CD8-positive, alpha-beta memory T cell (primary cell): ENCODE measurements at places on chromosomes 7 and 10. TPM values are rescaled to one million over a fixed set of nuclear protein-coding genes. Genes with fewer than 3 reads are reported as not detected.

Gene VPS37D
- total RNA-seq, result 0.18 TPM

- no peak for DNase-seq
Measured at GRCh38 chr7:53191836-53192443, 156.5 kb downstream of the POM121L12 start.

- no peak for DNase-seq
Measured at GRCh38 chr7:92244808-92245486, 767 bp downstream of the KRIT1 start.

GRCh38 chr10:92729886-92730285 lies 40.1 kb downstream of the HHEX start:
- DNase-seq, result no peak

DNA sequence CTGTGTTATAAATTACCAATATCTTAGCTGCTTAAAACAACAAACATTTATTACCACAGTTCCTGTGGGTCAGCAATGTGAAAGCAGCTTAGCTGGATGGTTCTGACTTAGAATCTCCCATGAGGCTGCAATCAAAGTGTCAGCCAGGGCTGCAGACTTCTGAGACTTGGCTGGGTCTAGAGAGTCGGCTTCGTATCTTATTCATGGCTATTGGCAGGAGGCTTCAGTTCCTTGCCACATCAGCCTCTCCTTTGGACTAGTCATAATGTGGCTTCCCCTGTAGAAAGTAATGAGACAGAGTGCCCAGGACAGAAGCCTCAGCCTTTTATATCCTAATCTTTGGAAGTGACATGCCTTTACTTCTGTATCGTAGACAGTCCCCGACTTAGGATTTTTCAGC lies 27.3 kb downstream of the RALA start:
- DNase-seq, result no peak

- no peak for DNase-seq
Measured at GRCh38 chr10:42630537-42631134, 7.7 kb downstream of the ZNF33B start.
